ENCODE measurements at places on chromosomes 7 and 10.

DNA sequence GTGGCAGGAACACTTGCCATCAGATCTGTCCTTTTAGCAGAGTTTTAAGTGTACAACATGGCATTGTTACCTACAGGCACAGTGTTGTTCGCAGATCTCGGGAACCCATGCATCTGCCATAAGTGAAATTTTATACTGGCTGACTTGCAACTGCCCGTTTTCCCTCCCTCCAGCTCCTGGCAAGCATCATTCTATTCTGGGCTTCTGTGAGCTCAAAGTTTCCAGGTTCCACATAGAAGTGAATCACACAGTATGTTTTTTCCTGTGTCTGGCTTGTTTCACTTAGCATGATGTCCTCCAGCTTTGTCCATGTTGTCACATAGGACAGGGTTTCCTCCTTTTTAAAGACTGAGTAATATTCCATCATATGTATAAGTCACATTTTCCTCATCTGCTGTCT, 56.6 kb downstream of the C10orf143 start:
- no peak for DNase-seq

DNA sequence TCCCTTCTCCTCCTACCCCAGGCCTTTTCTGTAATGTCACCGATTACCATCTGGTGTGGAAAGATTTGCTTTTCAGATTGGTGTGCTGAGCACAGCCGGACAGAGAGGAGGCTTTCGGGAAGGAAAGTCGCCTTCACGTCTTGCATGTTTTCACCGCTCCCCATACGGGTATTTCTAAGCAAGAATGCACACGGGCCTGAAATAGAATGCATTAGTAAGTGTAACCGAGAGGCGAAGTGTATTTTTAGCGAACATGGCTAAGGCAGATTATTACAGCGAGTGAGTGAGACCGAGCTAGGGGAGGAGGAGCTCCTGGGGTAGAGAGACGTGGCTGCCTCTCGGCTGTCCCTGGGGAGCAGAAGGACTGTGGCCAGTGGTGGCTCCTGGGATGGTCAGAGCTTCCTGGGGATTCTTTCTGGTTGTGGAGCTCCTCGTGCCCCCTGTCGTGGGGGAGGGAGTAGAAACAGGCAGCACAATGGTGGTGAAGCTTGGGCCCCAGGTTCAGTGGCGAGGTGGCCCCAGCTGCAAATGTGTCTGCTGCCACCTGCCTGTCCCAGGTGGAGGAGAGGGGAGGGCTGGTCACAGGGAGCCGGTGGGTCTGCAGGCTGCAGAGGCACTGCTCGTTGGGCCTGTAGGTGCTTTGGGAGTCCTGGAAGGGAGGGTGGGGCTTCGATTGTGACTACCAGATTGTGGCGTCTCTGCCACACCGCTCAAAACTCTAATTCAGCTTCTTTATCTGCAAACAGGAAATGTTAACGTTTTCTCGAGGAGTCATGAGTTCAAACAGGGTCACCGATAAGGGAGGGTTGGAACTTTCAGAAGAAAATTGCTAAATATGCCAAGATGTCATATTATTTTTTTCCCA, 135.8 kb downstream of the CAMK1D start:
- DNase-seq: no peak

DNA sequence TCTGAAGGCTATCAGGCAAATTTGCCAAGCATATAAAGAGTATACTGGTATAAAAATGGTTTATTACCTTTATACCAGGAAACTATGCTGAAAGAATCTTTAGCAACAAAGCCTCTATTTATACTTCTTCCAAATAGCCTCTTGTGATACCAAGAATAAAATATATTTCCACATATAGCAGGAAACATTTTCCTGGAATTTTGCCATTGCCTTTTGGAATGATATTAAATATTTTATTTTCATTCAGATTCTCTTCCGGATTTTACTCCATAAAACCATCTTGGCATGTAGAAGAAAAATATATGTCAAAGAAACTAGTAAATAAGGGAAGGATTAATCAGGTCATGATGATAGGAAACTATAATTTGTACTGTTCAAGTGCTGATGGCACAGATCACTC, 17.7 kb downstream of the SOSTDC1 start:
- no peak for DNase-seq

DNA sequence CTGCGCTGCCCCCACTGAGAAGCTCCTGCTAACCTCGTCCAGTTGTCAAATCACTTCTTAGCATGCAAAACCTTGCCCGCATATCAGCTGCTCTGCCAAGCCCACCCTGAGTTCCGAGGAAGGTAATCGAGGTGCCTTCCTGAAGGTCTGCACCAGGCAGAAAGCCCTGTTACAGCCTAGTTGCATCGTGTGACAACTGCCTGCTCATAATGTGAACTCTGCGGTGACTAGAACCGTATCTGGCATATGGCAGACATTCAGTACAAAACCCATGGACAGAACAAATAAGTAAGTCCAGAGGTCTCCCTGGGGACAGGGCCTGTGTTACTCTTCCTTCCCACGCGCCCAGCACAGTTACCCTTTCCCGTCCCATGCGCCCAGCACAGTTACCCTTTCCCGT, 394.3 kb downstream of the DNAJB6 start:
- no peak for DNase-seq

DNA sequence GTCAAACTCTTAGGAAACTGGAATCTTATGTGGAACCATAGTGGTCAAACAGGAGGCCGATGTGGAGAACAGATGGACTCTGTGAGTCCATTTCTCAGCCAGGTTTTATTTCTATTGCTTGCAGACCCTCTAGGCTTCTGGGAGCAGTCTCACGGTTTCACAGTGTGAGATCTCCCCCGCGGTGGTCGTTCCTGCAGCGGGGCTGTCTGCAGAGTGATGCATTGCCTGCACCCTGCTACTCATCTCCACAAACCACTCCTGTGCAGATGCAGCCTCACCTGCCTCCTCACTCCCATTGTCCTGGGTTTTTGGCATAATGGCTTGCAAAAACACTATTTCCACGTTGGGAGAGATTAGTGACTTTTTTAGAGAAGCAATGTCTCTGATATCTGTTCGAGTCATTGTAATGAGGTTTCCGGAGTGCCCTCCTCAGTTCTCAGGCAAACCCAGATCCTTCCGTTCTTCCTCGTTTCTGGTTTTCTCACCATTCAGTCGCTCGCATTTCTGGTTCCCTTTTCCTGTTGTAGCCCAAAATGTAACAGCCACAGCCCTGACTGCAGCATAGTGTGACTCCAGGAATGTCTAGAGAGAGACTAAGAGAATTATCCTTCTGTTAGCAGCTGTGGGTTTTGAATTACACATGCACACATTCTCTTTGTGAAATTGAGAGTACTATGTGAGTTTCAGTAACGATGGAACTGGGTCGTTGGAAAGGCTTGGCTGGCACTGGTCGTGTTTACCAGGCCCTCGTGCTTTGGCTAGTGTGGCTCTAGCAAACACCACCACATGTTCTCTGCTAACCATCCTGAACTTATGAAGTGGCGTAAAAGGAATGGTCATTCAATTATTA, 30.2 kb downstream of the ACADSB start:
- no peak for DNase-seq

GRCh38 chr10:88070080-88070880, 206.9 kb downstream of the PTEN start:
- no peak for DNase-seq

DNA sequence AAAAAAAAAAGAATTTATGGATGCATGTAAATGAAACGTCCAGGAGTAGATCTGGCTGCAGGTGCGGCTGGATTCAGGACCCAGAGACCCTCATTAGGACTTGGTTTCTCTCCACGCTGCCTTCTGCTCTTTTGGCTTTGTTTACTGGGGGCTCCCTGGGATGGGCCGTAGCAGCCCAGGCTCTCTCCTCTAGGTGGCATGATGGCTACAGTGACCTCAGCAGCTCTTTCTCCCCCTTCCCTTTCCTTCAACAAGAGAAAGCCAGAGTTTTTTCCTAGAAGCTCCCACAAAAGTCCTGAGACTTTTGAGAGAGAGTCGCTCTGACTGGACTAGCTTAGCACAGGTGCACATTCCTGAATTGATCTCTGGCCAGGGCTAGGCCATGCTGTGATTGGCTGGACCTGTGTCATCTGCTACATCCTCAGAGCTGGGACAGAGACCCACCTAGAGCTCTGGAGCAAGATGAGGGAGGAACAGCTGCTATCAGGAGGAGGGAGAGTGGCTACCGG, 67.8 kb upstream of the PDCD4 start:
- DNase-seq: no peak

GRCh38 chr7:99270702-99271101, 1.9 kb upstream of the MYH16 start:
- no peak for DNase-seq

DNA sequence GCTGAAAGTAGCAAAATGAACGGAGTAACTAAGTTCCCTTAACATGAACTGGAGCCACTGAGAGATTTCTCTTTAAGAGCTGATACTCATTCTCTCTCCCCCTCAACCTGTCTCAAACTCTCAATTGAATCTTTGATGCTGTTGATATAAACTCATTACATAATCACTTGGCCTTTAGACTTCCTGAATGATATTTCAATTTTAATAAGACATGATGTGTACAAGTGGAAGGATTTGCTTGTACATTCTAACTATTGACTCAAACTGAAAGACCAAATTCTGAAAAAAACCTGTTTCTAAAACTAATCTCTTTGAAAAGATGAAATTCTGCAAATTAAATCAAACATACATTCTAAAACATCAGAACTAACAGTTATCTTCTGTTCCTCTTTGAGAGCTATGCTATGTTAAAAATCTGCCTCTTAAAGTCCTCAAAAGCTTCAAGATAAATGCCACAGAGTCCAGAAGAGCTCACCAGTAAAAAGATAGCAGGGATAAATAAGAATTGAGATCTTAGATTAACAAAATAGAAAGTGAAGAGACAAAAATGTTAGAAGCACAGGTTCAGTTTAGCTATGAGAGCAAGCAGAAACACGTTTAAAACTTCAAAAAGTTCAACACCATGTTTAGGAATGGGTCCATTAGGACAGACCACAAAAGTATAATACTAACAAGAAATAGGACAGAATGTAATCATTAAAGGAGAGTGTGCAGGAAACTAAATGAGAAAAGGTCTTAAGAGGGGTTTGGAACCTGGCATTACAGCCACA, 46.1 kb downstream of the TNPO3 start:
- no peak for DNase-seq

DNA sequence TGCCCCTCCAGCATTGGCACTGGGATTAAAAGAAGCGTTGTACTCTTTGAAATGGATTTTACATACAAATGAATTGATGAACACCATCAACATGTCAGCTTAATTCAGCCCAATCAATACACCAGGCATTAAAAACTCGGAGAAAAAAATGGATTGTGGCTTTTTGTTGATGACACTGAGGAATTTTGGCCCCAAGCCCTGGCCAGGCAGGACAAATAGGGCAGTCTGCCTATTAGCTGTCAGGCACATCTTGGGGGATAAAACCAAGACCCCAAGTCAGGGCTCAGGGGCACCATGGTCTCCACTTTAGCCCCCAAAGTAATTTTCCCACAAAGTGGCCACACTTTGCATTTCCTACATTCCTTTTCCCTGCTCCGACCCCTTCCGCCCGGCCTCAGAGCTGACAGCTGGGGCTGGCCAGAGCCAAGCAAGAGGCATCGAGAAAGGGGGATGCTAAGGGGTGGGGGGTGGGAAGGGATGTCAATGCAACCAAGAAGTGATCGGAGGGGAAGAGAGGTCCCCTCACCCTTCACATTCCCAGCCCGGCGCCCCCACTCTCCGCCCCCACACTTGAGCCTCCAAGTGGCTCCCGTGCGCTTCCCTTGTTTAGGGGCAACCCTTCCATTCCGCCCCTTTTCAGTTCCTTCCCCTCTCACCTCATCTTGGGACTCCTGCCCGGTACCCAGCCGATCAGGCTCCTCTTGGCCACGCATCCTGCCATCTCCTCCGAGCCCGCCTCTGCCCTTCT, 711 bp downstream of the HIP1 start:
- no peak for DNase-seq

GRCh38 chr10:31320550-31321211, 1.7 kb downstream of the ZEB1 start:
- DNase-seq: no peak

- DNase-seq: peak; percentile 33
Measured at GRCh38 chr7:265192-265997, 24.6 kb upstream of the FOXL3 start.

GRCh38 chr7:6436385-6436685, 11.4 kb downstream of the DAGLB start:
- no peak for DNase-seq

DNA sequence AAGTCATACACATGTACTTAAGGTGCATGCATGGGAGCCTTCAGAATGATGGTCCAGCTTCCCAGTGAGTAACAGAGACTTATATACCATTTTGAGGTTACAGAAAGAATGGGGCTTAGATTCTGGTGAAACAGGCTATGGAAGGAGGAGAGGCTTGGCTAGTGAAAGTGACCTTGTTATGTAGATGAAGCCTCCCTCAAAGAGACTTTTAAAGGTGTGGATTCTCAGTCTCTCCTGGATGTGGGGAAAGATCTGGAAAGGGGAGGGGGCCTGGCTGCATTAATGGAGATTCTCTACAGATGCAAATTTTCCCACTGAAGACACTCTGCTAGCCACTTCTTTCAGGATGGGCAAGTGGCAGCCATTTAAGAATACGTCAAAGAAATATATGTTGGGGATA, 5.5 kb downstream of the RASSF4 start:
- no peak for DNase-seq

DNA sequence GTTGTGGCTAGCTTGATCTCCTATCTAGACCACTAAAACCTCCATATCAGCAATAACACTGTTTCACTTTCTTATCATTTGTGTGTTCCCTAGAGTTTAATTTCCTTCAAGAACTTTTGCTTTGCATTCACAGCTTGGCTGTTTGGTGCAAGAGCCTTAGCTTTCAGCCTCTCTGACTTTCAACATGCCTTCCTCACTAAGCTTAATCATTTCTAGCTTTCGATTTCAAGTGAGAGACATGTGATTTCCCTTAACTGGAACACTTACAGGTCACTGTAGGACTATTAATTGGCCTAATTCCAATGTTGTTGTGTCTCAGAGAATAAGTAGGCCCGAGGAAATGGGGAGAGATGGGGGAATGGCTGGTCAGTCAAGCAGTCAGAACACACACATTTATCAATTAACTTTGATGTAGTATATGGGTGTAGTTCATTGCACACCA, 10.6 kb upstream of the BPGM start:
- no peak for DNase-seq

- DNase-seq: no peak
Measured at GRCh38 chr7:17297243-17297642, 1.2 kb upstream of the AHR start.

GRCh38 chr10:124829447-124830115, 28.0 kb downstream of the ABRAXAS2 start:
- no peak for DNase-seq

DNA sequence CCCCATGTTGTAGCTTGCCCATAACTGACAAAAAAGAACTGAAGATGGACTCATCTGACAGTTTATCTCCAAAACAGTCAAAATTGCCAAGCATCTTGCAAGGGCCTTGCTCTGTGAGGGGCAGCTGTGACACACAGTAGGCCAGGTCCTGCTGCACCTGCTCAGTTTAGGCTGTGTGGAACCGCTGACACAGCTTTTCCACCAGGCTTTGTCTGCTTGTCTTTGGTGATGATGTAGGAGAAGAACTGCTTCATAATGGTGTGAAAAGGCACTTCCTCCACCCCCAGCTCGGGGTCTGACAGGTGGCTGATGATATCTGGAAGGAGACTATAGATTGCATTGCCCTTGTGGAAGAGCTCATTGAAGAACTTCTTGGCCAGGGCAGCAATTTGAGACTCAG, 92.6 kb downstream of the NPSR1 start:
- DNase-seq: no peak

GRCh38 chr7:77473229-77474005, 57.3 kb upstream of the GSAP start:
- no peak for DNase-seq

- DNase-seq: no peak
Measured at GRCh38 chr10:11387044-11387443, 224.4 kb downstream of the USP6NL start.

- DNase-seq: no peak
Measured at GRCh38 chr10:26700884-26701630, 3.6 kb downstream of the PDSS1 start.
